Vagina (tissue), 2 donors: ENCODE measurements at places on chromosomes 6 and 20. TPM values are rescaled to one million over a fixed set of nuclear protein-coding genes. Genes with fewer than 3 reads are reported as not detected.

PMEPA1 gene
- total RNA-seq, result 11.3 TPM

CLIC5 gene
- 3.4 TPM for total RNA-seq

SLC22A2 gene
- total RNA-seq, result not detected

PAX1 gene
- not detected for total RNA-seq

SMOC2 gene
- 22.1 TPM for total RNA-seq

GHRH gene
- not detected for total RNA-seq

CALHM4 gene
- not detected for total RNA-seq

C20orf144 gene
- not detected for total RNA-seq

FAM50B gene
- 4.9 TPM for total RNA-seq

ERGIC3 gene
- total RNA-seq, result 113 TPM

GRCh38 chr6:107691062-107691751 lies 132.9 kb downstream of the SCML4 start:
- no peak for DNase-seq

DNA sequence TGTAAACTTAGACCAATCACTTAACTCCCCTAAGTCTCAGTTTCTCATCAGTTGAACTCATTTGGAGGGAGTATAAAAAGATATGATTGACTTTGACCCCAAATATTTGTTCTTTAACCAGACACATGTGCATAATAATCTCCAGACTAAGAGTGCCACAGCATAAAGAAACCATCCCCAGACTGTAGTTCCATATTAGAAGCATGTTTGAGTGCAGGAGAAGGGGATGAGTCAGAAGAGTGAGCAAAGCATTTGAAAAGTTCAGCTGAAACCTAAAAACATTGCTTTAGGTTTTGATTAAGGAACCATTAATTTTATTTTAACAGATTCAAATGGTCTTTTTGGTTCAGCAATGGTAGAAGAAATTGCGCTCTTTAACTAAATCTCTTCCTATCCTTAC lies 654.8 kb downstream of the UTRN start:
- no peak for DNase-seq

DNA sequence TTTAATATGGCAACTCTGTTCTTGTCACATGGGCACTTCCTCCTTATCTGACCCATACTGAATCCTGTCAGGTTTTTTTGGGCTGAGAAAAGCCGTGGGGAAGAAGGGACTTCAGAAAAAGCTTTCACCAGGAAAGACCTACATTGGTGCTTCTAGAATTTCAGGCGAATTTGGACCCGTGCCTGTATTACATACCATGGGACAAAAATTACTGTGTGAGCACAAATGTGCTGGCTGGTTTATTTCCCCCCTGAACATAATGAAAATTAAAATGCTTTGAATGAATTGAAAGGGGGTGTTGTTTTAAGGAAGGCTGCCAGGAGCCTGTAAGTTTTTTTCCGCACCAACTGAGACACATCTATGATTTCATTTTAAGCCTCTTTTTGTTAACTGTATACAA lies 29.6 kb downstream of the CAP2 start:
- no peak for DNase-seq

DNA sequence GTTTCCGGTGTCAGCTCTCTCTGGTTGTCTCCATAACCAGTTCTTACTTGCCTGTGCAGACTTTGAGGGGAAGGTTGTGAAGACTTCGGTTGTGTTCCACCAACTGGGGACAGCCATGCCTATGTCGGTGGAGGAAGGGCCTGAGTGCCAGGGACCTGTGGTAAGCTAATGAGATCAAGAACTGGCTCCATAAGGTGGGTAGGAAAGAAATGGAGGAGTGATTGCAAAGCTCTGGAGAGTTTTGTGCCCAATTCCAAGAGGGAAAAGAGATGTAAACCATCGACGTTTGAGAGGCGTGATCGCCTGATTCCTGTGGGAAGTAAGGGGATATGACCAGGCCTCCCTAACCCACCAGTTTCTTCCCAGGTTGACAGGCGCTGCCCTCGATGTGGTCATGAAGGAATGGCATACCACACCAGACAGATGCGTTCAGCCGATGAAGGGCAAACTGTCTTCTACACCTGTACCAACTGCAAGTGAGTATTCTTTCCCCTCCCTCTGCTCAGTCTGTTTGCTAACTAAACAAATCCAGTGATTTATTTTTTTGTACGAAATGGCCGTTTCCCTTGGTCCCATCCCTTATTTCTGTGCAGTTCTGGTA lies 893 bp downstream of the POLR1H start:
- no peak for DNase-seq

DNA sequence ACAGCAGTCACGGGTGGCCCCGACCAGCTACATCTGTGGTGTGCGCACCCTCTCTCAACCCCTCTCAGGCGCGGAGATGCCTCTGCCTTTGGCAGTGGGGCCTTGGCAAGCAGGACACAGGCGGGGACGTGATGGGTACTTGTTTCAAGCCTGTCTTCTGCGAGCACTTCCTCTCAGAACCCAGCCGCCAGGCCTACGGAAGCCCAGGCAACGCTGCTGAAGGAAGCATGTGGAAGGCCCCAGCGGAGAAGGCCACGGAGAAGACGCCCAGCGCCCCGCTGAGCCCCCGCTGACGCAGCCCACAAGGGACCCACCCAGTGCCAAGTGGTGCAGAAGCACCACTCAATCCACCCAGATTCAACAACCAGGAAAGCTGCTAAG lies 13.0 kb downstream of the SERPINB6 start:
- no peak for DNase-seq

DNA sequence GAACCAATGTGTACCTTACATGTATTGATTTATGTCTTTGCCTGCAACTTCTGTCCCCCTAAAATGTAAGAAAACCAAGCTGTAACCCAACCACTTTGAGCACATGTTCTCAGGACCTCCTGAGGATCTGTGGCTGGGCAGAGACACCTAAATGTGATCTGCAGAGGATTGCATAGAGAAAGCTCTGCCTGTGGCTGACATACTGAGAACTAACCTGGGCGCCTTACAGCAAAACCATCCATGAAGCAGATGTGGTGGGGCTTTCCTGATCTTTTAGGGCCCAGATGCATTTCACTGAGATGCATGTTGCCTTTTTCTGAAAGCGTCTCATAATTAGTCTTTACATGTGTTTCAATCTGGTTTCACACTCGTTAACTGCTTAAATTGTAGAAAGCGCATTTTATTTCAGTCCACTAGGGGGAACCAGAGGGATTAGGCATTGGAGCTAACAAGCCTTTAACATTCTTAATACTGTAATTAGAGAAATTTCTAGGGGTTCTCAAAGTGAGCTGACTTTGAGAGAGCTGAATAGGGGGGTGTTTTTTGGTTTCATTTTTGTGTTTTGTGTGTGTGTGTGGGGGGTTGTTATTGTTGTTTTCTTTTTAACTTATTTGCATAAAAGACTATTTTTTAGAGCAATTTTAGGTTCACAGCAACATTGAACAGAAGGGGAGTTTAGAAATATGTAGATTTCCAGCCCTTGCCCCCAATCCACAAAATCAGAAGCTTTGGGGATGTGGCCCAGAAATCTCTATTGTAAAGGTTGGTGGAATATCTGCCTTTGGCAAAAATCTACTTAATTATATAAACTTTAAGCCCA lies 50.9 kb upstream of the FAM184A start:
- DNase-seq, result no peak

DNA sequence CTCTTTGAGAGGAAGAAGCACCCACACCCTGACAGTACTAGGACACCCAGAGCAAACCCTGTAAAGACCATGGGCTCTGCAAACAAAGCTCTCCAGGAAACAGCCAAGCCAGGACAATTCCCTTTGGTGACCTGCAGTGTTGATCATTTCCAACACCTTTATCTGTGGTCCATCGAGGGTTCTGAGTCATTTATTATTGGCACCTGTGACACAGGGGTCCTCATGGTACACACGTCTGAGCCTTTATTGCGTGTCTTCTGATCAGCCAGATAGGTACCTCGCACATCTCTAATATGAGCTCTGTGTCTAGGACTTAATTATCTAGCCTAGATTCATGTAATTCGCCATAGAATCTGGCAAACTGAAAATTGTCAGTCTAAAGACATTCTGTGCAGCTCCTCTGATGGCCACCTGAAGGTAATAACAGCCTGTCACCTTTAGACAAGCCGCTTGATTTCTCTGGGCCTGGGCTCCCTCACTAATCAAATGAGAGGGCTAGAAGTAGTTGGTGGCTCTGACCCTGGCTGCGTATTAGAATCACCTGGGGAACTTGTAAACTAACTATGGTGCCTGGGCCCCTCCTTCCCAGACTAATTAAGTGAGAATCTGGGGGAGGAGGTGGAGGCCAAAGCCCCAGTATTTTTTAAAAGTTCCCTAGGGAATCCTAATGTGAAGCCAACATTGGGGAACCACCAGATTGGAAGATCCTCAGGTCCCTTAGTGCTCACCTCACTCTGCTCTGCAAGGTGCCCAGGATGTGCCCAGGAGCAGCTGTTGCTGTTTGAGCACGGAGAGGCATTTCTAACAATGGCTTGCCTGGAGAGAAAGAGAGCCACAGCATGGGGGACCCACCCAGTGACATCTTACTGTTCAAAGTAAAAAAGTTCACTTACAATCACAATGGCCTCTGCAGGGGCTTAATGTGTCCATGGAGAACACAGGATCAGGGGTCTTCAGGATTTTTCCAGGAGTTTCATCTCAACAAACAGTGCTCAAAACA lies 122.0 kb upstream of the ARID1B start:
- no peak for DNase-seq
